ENCODE measurements at places on chromosomes 4 and X.
A peak's percentile ranks its signal among the peaks of the same experiment; 100 is the strongest.

- DNase-seq: no peak
These were observed 61.1 kb downstream of the BANK1 start for GRCh38 chr4:101851672-101852071.

DNA sequence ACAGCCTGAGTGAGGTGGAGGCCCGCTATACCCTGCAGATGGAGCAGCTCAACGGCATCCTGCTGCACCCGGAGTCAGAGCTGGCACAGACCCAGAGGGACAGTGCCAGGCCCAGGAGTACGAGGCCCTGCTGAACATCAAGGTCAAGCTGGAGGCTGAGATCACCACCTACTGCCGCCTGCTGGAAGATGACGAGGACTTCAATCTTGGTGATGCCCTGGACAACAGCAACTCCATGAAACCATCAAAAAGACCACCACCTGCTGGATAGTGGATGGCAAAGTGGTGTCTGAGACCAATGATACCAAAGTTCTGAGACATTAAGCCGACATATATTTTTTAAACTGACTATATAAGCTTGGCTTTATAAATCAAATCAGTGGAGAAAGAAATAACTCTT is 73.3 kb upstream of the HHIP start:
- DNase-seq: no peak

DNA sequence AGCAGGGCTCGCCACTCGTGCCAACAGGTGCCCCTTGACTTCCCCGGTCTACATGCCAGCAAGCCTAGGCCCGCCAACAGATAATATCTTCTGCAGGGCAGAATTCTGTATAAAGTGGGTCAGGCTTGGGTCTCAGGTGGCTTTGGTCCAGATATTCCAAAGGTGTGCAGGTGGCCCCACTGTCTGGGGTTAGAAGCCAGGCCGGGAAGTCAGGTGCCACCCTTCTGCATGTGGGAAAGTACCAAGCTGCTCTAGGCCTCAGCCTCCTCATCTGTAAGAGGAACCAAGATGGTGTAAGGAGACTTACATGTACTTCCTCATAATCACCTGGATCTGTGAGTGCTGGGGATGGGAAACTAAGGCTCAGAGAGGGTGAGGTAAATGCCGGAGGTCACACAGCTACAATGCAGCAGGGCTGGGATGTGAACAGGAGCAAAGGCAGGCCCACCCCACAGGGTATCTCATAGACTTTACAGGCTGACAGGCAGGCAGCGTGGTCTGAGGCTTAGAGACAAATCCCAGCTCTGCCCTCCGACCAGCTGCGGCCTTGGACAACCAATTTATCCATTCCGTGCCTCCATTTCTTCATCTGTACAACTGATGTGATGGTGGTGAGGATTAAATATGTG is 35.9 kb downstream of the WDR1 start:
- no peak for DNase-seq

GRCh38 chr4:106512706-106513105 is 144.1 kb upstream of the GIMD1 start:
- no peak for DNase-seq

GRCh38 chrX:44225667-44226066 is 117.8 kb downstream of the EFHC2 start:
- no peak for DNase-seq

DNA sequence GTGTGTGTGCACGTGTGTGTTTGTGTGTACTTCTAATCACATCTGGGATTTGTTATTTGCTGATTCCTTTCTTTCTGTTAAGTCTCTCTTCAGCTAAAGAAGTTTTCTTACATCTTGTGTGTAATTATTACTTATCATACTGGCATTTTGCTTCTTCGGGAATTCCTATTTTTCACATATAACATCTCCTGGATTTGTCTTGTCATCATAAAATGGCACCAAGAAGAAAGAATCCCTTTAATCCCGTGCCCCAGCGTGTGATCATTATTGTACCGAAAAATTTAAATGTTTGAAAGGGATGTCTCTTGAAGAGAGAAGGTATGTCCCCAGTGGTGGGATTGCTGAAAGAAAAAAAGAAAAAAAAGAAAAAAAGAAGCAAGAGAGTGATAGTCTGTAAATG is 72.3 kb downstream of the ZFX start:
- no peak for DNase-seq

- no peak for DNase-seq
These were observed 81.3 kb upstream of the SCML1 start for GRCh38 chrX:17656035-17656418.

DNA sequence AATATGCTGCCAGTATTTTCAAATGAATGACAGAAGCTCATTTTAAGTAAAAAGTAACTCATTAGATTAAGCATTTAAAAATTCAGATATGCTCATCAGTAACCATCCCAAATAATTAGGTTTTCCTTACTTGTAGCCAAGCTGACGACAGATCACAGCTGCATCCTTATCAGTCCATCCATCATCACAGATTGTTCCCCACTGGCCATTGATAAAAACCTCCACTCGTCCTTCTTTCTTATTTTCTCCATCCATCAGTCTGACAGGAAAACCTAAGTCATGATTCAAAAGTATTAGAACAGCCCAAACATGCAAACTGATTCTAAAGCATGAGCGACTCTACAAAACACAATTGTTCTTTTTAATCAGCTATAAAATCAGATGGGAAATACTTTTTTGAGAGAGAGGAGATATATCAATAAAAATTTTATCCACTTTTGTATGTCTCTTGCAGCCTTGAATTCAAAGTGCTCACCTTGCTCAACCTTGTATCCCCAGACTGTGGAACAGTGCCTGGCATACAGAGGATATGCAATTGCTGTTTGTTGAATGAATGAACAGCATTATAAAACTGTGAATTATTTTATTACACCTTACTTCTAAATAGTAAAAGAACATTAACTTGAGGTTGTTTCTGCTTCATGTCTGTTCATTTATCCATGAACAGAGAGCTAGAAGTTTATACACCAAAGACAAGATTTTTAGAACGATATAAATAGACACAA is 44.3 kb downstream of the PRSS12 start:
- DNase-seq: no peak

- DNase-seq: no peak
These were observed 52.2 kb downstream of the NALF2 start for GRCh38 chrX:69556060-69557011.

- no peak for DNase-seq
These were observed 52.5 kb downstream of the F11 start for GRCh38 chr4:186318481-186318880.

GRCh38 chr4:169239221-169239905 is 31.4 kb downstream of the SH3RF1 start:
- DNase-seq: no peak

- DNase-seq: no peak
These were observed 165.1 kb upstream of the POF1B start for GRCh38 chrX:85544609-85545008.

- DNase-seq: no peak
These were observed 16.3 kb upstream of the DDX3X start for GRCh38 chrX:41317477-41318208.

DNA sequence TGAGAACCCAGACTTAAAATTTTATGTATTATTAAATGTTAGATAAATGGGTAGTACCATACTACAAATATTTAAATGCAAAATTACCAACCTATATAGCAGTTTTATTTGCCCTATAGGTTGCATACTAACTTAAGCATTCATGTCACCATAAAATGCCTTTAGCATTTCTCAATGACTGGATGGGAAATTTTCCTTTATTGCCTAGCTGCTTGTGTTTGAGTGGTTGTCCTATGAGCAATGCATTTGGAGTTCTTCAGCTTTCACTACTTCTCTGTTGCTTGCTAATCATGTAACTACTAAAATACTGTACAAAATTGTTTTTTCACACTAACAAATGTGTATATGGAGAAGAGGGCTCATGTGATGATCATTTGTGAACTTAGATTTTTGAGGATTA is 44.2 kb upstream of the CEP135 start:
- DNase-seq: no peak

DNA sequence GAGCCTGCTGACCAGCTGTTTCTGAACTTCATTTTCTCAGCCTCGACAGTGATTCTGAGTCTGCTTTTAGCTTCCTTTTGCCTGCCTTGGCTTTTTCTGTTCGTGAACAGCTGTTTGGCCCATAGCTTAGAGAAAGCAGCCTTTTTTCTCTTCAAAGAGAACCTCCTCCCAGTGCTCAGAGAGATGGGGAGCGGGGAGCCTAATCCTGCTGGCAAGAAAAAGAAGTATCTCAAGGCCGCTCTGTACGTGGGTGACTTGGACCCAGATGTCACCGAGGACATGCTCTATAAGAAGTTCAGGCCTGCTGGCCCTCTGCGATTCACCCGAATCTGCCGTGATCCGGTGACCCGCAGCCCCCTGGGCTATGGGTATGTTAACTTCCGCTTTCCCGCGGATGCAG is 756 bp downstream of the PABPC5 start:
- no peak for DNase-seq

GRCh38 chr4:176789955-176790354 is 2.8 kb downstream of the VEGFC start:
- DNase-seq: no peak

DNA sequence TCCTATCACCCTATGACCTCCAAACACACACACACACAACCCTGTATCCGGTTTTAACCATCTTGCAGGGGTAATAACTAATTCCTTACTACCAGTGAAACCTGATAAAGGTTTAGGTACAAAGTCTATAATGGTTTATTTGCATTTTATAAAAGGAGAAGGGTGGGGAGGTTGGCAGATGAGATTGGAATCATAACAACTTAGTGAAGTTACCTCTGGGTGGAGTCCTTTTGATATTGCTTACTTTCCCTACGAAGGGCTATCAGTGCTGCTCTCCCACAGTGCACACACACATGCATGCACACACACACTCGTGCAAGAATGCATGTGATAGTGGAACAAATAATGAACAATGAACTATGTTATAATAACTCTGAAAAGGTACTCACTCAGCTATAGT is 56.1 kb downstream of the CCSER1 start:
- DNase-seq: no peak

- DNase-seq: no peak
These were observed 38.1 kb upstream of the EDA2R start for GRCh38 chrX:66676990-66677389.

GRCh38 chrX:135513130-135513515 is 7.3 kb upstream of the INTS6L start:
- DNase-seq: no peak

DNA sequence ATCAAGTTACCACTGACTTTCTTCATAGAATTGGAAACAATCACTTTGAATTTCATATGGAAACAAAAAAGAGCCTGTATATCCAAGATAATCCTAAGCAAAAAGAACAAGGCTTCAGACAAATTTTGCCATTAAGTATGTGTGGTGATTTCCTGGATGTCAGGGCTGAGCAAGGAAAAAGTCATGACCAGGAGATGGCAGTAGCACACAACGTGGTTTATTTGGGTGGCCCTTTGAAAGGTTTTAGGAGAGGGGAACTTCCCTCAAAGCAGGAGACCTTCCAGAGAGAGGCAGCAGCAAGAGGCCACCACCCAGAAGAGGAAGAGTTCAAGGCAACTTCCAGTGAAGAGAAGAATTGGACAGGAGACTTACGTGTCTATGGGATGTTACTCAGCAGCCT is 18.1 kb upstream of the ZXDB start:
- peak; percentile 26 for DNase-seq

DNA sequence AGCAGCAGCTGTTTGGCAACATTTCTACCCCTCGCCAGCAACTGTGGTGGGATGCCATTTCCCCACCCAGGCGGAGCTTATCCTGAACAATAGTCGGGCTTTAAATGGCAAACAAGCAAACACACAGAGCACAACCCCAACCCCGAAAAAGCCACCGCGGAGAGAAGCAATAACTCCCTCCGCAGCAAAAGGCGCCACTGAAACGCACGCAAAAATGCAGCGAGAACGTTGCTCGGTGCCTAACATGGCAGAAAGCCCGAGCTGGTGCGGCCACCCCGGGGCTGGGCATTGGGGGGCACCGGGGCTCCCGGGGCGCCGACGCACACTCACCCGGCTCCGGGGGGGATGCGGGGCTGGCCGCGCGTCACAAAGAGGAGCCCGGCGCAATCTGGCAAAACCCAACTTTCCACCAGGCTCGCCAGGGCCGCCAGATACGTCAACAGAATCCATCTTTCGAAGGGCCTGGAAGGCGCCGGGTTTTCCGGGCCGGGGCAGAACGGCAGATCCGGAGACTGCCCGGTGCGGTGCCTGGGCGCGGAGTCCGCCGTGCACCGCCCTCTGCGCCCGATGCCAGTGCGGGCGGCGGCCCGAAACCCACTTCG is 818 bp downstream of the RAI2 start:
- no peak for DNase-seq

DNA sequence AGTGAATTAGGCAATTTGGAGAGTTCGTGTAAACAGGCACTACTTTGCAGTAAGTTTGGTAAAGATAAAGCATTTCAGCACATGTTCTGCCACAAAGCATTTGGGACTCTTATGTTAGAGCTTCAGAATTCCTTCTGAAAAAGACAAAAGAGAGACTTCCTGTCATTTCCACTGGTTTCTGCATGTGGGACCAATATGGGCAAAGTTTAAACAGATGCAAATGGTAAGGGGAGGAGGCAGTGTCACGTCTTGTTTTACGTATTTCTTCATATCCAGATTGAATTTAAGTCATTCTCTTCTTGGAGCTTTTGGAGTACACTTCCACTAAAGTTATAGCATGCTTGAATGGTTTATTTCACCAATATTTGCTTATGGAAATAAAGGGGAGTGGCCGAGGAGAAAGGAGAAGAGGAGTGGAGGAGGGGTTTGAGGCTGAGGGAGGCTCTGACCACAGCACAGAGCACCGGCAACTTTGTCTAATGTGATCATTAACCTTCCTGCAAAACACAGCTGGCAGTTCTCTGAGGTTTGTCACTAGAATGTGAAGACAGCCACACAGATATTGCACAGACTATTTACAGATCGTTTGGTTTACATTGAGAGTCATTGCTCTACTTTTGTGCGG is at the start of gene APELA:
APELA (plus strand) TSS at position 479 of the 625 bp plus-strand sequence. CDS start 154 bp downstream, outside the sequence.
- no peak for DNase-seq

DNA sequence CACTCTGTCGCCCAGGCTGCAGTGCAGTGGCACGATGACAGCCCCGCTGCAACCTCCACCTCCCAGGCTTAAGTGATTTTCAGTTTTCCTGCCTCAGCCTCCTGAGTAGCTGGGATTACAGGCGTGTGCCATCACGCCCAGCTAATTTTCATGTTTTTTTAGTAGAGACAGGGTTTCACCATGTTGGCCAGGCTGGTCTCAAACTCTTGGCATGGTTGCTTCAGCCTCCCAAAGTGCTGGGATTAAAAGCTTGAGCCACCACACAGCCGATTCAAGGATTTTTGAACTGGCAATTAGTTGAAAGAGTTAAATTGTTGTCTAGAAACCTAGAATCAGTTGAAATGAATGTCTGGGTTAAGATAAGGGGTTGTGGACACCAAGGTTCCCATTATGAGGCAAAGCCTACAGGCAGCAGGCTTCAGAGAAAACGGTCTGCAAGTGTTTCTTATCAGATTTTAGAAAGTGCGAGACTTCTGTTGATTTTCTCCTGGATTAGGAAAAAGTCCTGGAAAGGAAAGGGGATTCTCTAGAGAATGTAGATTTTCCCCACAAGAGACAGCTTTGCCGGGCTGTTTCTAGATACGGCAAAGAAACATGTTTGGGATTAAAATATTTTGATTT is 8.3 kb upstream of the CCNI start:
- DNase-seq: no peak

GRCh38 chr4:95105983-95106382 is 348.2 kb downstream of the BMPR1B start:
- DNase-seq: no peak

All from CD4-positive, alpha-beta T cell treated with Interleukin-4 for 4 hours (primary cell).